WTC11 (cell line): ENCODE measurements at places on chromosomes 12 and 14.
A peak's percentile ranks its signal among the peaks of the same experiment; 100 is the strongest.

DNA sequence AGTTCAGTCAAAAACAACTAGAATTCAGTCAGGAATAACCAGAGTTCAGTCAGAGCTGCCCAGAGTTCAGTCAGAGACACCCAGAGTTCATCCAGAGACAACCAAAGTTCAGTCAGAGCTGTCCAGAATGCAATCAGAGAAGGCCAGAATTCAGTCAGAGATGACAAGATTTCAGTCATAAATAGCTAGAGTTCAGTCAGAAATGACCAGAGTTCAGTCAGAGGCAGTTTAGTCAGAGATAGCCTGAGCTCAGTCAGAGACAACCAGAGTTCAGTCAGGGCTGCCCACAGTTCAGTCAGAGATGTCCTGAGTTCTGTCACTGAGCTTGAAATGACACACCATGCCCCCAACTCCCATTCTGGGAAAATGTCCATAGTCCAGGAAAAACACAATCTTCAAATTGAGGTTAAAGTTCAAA lies 1102.8 kb downstream of the BCL11B start:
- no peak for DNase-seq

- DNase-seq: no peak
These were observed 129.9 kb downstream of the KIF26A start for GRCh38 chr14:104268295-104268694.

DNA sequence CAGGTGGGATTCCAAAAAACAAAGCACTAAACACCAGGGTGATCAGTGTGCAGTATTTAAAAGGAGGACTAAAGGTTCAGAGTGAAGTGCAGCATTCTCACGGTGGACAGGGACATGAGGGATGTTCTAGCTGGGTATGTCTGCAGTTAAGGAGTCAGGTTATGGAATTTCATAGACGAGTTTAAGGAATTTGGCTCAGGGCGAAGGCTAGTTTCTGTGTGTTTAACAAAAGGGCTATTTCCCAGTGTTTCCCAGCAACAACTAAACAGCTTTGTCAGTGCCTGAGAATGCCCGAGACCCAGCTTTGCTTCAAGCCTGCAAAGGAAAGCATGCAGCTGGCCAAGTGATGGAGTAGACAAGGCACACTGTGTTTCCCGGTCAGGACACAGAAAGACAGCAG lies 7.0 kb downstream of the KRT1 start:
- DNase-seq: no peak

- DNase-seq: no peak
These were observed 25.0 kb downstream of the ERH start for GRCh38 chr14:69373104-69373503.

DNA sequence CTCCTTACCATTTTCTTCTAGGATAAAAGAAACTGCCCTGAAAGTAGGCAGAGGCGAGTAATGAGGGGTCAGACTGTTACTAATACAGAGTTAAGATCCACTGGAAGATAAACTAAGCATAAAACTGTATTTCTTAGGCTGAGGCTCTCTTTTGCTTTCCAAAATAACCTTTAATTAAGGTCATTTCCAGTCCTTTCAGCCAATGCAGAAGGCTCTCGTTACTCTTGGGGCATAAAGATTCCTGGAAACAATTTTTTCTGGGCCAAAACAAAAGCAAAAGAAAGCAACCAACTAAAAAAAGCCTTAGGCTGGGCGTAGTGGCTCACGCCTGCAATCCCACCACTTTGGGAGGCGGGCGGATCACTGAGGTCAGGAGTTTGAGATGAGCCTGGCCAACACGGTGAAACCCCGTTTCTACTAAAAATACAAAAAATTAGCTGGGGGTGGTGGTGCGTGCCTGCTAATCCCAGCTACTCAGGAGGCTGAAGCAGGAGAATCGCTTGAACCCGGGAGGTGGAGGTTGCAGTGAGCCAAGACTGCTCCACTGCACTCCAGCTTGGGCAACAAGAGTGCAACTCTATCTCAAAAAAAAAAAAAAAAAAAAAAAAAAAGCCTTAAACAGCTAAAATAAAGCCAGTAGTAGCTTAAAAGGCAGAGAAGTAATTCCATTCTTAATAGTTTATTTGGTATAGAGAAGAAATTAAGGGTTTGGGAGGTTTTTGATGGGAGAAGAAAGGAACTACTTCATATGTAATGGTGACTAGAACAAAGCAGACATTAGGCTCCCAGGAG lies 68.9 kb upstream of the STAC3 start:
- no peak for DNase-seq

DNA sequence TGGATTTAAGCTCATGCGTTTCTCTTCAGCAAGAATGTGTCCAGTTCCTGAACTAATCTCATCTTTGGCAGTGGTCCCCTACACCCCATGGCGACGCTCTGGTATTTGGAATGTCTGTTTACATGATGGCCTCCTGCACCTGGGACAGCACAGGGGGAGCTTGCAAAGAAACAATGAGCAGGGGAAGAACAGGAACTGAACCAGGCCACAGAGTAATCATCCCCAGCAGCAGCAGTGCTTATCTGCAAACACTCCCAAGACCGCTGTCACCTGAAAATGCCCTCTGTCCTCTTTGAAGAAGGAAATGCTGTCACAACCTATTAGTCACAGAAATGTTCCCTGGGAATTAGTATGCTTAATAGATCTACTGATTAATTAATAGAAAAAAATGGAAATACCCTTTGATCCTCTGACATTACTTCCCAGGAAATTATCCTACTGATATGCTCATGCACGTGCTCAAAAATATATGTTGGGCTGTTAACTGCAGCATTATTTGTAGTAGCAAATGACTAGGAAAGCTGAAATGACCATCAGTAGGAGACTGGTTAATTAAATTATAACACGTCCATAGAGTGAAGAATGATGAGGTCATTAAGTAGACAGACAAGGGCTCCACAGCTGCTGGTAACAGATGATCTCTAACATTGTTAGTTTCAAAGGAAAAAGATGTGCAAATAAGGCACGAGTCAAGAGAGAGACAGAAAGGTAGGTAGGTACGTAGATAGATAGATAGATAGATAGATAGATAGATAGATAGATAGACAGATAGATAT lies 279.3 kb upstream of the FLRT2 start:
- peak; percentile 43 for DNase-seq

DNA sequence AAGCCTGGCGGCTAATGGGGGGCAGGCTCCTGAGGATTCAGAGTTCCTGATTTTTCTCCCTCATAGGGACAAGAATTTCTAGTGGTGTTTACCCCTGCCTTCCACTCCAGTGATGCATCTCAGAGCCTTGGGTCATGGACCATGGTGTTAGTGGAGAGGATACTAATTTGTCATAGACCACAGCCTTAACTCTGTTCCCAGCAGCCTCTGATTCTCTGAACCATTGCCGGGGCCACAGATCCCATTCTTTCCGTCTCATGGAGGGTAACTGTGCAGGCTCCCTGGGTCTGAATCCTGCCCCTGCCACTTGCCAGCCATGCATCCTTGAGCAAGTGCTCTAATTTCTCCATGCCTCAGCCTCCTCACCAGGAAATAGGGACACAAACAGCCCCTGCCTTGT lies 55.1 kb downstream of the RPH3A start:
- no peak for DNase-seq

GRCh38 chr12:117109943-117110635 lies 10.9 kb upstream of the TESC start:
- DNase-seq: no peak

GRCh38 chr12:17511369-17511768 lies 578.6 kb downstream of the RERGL start:
- DNase-seq: no peak

GRCh38 chr12:23217667-23218066 lies 592.7 kb downstream of the ETNK1 start:
- DNase-seq: no peak

DNA sequence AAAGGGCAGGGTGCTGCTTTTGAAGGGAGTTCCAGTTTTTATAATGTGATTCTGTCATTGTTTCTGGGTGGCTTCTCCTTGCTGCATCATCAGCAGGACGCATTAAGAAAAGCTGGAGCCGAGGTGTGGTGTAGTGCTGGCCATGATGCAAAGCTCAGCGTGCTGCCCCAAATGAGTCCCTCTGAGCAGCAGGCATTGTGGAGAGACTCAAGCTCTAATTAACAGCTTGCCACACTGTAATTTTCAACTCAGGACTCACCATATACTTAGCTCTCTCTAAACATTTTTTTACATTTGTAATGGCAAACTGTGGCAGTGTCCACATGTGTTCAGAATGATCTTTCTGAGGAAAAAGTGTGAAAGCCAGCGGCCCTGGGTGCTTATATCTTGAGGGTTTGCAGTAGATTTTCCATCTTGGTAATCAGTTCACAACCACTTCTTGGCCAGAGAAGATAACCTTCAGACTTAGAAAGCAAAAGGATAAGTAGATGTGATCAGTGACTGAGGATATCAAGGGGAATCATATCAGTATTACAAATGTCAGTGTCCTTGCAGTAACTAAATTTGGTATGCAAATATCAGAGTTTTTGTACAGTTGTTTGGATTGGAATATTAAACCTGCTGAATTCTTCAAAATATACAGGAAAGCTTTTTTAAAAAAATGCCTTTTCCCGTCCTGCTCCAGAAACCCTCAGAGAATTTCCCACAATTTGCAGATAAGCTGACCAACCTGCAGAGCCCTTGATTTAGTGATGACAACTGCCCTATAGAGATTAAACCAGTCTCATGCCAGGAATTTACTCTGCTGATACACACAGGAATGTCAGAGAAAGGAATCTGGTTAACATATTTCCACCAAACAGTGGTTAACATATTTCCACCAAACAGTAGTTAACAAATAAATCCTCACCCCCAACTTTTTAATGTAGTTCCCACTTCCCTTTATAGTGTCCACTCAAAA lies 63.6 kb downstream of the DAAM1 start:
- no peak for DNase-seq

GRCh38 chr12:2666411-2666810 lies 128.4 kb upstream of the FKBP4 start:
- DNase-seq: peak; percentile 2

DNA sequence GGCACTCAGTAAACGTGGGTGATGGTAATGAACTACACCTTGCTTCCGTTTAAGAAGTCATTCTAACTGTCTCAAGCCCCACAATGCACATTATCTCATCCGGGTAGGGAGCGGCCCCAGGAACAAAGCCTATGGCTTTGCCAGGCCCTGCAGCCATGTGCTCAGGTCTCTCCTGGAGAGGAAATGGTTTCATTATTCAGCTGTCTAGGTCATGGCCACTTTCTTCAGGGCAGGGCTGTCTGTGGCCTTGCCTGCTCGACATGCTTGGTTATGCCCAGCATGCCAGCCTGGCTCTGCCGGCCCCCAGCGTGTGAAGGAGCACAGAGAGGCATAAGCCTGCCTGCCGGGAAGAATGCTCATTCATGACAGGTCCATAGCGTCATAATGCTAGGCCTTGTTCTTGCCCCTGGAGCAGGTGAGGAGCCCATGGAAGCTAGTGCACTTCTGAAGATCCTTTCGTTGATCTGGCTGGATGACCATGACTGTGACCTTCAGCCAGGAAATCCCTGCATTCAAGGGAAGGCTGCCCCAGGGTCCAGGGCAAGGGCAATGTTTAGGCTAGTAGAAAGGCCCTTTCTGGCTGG lies 26.3 kb upstream of the FOS start:
- no peak for DNase-seq
